ENCODE measurements at places on chromosomes 7 and 10.

GRCh38 chr7:13882051-13882450 lies 107.4 kb downstream of the ETV1 start:
- no peak for DNase-seq

GRCh38 chr10:125448596-125448995 lies 234.4 kb downstream of the TEX36 start:
- no peak for DNase-seq

DNA sequence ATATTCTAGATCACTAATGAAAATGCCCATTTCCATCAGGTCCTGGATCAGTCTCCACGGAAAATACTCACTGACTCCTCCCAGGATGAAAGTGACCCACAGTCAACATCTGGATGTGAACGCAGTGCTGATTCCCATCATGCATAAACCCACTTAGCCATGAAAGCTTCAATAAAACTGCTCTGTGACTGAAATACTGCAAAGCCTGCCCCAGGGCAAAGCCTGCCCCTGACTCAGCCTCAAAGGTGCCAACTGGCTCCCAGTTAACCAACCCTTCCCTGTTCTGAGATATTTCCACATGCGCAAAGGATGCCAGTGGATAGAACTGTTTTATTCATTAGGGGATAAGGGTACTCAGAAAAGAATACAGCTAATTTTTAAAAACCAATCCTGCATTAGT lies 24.0 kb downstream of the OSBPL3 start:
- DNase-seq: no peak

DNA sequence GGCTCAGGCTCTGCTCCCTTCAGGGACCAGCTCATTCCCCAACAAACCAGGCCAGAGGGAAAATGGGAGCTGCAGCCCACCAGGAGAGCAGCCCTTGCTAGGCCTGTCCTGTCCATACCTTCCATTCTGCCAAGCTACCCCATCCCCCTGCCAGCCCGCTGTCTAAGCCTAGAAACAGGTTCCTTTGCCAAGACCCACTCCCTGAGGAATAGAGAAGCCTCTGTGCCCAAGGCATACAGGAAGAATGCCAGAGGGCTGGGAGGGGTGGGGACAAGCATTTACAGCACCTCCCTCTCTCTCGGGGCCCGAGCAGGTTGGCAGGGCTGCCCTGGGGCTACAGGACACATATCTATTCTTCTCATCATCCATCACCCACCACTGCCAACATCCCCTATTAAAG lies 178.3 kb downstream of the GRID1 start:
- peak; percentile 59 for DNase-seq

DNA sequence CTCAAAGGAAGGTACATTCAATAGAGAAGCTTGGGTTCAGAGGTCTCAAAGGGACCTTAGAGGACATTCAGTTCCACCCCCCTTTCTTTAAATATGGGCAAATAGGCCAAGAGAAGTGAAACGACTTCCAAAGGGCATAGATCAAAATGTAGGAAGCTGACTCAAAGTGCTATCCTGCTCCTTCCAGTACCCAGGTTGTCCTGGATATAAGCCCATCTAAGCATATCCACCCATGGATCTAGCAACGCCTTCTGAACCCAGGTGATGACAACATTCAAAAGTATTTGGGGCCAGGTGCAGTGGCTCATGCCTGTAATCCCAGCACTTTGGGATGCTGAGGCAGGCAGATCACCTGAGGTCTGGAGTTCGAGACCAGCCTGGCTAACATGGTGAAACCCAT lies 5.3 kb downstream of the ATXN7L1 start:
- no peak for DNase-seq

GRCh38 chr10:12892924-12893323 lies 108.6 kb downstream of the CCDC3 start:
- no peak for DNase-seq

DNA sequence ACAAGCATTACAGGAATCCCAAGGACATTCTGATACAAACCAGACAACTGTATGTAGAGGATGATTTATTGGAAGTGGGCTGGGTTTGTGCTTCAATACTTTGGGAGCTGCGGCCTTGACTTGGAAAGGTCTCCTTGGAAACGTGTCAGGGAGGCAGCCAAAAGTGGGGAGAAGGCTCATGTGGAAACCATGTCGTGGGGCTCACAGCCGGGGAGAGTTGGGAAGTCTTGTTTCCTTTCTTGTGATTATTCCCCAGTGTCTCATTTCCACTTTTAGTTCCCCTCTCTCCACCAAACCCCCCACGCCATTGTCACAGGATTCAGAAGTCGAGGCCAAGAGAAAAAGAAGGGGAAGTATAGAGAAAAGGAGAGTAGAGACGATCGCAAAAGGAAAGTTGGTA lies 53.9 kb upstream of the SFMBT2 start:
- no peak for DNase-seq

GRCh38 chr7:157116762-157117161 lies 22.0 kb upstream of the UBE3C start:
- DNase-seq: no peak

- DNase-seq: no peak
Observed at GRCh38 chr7:52431082-52431815, 604.2 kb upstream of the POM121L12 start.

- no peak for DNase-seq
Observed at GRCh38 chr7:106588422-106589197, 72.3 kb downstream of the CCDC71L start.

GRCh38 chr7:39240864-39241263 lies 263.2 kb downstream of the POU6F2 start:
- no peak for DNase-seq

- no peak for DNase-seq
Observed at GRCh38 chr10:63021225-63021624, 111.9 kb upstream of the NRBF2 start.

DNA sequence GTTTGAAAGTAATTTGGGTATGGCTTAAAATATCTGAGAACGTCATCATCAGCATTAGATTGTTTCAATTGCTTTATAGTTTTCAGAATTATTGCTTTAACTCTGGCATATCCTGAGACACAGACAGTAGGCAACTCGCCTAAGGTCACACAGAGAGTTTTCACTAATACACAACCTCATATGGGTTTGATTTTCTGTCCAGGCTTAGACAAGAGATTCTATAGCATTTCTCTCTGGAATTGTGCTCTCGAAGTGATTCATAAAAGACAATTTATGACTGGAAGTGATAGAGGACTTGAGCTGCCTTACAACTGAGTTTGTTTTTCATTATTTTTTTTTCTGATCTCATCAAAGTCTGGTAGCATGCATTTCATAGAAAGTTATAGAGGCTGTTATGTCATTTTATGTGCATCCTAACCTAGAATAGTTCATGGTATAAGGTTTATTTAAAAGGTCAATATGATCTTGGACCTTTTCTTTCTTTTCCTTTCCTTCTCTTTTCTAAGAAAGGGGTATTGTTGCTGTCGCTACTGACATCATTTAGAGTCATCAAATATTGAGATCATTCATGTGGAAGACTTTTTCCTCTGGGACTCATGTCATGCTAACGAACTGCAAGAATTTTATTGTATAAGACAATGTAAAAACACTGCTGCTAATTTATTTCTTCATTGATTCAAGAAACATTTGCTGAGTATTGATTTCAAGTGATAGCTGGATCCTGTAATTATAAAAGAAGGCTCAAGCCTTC lies 278.2 kb downstream of the PLXDC2 start:
- no peak for DNase-seq

DNA sequence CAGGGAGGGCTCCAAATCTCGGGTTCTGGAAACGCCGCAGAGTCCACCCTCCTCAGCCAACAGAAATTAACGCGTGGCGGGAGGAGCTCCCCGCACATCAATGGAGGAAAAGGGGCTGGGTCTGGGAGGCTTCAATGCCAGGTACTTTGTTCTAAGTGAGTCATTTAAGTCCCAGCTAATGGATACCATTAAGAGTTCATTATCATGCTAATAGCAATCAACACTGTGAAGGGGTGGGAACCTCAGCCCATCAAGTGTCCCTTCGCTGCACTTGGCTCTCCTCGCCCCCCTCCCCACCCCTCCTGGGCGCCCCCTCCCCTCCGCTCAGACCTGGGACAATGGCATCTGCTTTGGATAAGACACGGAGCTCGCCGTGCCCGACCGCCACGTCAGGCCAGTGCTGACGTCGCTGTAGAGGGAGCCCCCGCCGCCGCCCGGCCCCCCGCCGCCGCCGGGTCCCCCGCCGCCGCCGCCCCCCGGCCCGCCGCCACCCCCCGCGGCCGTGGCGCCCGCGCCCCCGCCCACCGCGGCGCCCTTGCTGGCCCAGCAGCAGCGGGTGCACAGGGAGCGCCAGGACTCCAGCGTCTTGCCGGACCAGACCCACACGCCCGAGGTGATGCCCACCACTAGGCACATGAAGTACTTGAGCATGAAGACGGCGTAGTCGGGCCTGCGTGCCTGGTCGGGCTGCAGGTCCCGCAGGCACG lies 2.9 kb downstream of the FZD8 start:
- DNase-seq: no peak

DNA sequence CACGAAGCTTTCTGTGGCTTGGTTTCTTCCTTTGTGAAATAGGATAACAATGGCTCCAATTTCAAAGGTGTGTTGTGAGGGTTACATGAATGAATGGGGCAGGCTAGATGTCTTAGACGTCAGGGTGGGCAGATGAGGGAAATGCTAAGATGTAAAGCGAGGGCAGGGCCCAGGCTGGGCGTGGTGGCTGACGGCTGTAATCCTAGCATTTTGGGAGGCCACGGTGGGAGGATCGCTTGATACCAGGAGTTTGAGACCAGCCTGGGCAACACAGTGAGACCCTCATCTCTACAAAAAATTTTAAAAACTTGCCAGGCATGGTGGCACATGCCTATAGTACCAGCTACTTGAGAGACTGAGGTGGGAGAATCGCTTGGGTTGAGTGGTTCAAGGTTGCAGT lies 607.7 kb upstream of the FOXK1 start:
- DNase-seq: no peak

- DNase-seq: no peak
Observed at GRCh38 chr7:96949766-96950165, 55.6 kb upstream of the DLX6 start.

DNA sequence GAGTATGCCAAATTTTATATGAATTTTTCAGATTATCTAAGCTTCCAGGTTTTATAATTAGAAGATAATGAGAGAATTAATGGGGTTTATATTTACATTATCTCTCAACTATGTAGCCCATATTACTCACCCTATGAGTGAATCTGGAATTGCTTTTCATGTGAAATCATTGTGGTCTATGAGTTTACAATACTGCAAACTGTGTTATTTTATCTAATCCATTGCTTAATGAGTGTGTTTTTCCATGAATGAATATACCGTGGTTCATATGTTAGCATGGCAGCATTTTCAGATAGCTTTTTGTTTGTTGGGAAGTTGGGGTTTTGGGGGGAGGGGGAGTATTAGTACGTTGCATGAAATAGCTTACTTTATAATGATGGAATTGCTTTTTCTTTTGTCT lies 44.5 kb downstream of the FGFBP3 start:
- no peak for DNase-seq

DNA sequence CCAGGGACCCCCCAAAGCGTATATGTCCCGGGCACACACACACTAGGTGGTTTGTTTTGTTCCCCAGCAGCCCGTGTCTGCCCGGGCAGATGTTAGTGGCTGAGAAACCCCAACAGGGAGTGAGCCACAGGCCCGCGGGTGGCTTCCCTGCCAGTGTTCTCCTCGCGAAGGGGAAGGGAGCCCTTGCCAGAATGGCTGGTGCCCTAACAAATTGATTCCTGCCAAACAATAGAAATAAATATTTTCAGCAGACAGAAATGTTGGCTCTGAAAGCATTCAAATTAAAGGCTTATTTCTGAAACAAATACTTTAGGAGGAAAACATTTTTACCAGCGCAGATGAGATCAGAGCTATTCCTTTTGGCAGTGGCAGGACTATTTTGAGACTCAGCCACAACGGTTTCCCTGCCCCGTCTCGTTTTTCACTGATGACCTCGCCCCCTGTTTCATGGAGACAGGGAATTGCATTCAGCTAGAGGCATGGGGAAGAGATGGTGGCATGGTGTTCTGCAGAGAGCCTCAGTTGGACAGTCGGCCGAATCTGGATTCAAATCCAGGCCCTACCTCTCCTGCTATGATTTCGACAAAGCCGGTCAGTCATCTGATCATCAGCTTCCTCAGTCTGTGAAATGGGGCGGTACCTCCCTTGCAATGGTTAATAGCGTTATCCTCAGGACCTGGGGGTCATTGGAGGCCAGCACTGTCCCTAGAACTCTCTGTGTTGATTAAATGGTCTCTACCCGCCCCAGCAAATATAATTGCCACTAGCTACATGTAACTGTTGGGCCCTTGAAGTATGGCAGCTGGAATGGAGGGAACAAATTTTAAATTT lies 84.5 kb downstream of the CUX1 start:
- peak; percentile 62 for DNase-seq

GRCh38 chr7:157952841-157953645 lies 616.2 kb downstream of the DNAJB6 start:
- DNase-seq: no peak

DNA sequence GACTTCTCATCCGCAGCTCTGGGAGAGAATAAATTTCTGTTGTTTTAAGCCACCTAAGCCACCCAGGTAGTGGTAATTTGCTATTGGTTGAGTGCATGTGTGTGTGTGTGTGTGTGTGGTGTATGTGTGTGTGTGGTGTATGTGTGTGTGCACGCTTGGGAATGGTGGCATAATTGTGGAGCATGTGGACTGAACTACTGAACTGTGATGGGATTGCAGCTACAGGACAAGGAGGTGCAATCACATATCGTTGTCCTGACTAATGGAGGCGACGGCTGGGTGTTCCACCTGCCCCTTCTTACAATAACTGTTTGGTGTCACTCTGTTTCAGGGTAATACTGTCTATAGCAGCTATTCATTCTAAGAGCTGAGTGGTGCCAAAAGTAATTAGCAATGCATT lies 448.7 kb upstream of the PFKP start:
- no peak for DNase-seq

GRCh38 chr10:13360587-13360986 lies 12.5 kb upstream of the SEPHS1 start:
- DNase-seq: no peak

DNA sequence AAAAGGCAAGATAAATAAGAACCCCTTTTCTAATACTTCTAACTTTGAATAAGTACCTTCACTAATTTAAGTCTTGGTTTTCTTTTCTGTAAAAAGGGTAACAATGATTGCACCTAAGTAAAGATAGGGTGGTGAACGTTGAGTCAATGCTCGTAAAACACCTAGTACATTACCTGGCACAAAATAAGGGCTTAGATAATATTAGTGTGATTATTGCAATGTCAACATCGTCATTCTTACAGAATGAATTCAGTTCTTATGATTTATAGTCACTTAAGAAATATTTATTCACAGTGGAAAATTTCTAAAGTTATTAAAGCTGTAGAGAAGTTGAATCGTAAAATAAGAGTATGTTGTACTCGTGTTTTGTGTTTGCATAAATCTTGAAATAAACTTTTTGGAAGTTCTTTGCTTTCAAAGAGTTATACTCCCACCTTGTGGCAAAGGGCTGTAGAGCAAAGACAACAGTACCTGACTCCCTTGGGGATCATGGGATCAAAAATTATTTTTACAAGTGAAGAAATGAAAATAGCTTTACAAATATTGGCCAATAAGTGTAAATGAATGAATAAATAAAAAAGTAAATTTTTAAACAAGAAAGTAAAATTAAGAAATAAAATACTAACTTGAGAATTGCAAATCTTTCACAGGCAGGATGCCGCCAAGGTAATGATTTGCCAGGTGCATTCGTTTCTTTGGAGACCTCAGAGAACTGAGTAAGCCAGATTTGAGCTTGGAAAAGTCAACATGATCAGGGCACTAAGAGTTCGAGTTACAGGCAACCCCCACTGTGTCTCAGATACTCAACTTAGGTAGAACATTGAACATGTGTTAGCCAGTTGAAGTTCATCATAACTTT lies 285.8 kb upstream of the CACNA2D1 start:
- peak; percentile 36 for DNase-seq

GRCh38 chr7:84780158-84781124 lies 406.4 kb downstream of the SEMA3D start:
- DNase-seq: no peak

All from NCI-H446 (cell line).